ENCODE measurements at places on chromosomes 13 and 19. TPM values are rescaled to one million over a fixed set of nuclear protein-coding genes. Genes with fewer than 3 reads are reported as not detected.

KIR3DL2 gene
- polyA plus RNA-seq = not detected

AKT2 gene
- 81.5 TPM for polyA plus RNA-seq

RAD23A gene
- polyA plus RNA-seq = 46.2 TPM

SIGLEC5 gene
- polyA plus RNA-seq = not detected

ZNF132 gene
- polyA plus RNA-seq = 2.2 TPM
